Activated T-cell treated with anti-CD3 and anti-CD28 coated beads for 24 hours (primary cell): ENCODE measurements at places on chromosomes 3 and 15.
A peak's percentile ranks its signal among the peaks of the same experiment; 100 is the strongest.

DNA sequence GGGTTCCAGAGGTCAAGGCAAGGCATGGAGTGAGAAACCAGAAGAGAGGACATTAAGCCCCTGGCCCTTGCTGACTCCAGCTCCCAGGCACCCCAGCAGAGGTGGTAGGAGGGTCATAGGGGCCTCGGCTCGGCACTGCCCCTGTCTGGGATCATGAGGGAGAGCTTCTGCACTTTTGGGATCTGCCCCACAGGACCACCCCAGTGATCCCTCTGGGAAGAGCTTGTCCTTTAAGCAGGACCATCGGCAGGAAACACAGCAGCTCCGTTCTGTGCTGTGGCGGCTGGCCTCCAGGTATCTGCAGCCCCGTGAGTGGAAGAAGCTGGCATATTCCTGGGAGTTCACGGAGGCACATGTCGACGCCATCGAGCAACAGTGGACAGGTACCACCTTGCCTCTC lies 35.5 kb downstream of the ANKDD1A start:
- no peak for DNase-seq

GRCh38 chr3:30186741-30187219 lies 419.6 kb upstream of the TGFBR2 start:
- DNase-seq = no peak

GRCh38 chr3:138625707-138626365 lies 17.3 kb downstream of the FAIM start:
- no peak for DNase-seq

DNA sequence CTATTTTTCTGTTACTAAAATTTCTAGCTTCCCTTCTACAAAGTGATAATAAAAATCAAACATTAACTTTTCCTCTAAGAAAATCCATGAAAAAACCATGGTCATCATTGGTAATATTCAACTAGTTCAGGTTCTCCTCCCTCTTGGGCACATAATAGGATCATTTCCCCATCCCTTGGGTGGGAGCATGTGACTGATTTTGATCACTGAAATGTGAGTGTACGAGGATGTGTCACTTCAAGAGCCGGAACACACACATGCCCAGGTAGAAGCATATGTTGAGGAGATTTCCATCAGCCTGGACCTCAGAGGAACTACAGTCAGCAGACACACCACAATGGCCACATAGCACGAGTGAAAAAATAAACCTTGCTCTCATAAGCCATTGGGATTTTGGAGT lies 36.1 kb downstream of the AP3S2 start:
- no peak for DNase-seq

DNA sequence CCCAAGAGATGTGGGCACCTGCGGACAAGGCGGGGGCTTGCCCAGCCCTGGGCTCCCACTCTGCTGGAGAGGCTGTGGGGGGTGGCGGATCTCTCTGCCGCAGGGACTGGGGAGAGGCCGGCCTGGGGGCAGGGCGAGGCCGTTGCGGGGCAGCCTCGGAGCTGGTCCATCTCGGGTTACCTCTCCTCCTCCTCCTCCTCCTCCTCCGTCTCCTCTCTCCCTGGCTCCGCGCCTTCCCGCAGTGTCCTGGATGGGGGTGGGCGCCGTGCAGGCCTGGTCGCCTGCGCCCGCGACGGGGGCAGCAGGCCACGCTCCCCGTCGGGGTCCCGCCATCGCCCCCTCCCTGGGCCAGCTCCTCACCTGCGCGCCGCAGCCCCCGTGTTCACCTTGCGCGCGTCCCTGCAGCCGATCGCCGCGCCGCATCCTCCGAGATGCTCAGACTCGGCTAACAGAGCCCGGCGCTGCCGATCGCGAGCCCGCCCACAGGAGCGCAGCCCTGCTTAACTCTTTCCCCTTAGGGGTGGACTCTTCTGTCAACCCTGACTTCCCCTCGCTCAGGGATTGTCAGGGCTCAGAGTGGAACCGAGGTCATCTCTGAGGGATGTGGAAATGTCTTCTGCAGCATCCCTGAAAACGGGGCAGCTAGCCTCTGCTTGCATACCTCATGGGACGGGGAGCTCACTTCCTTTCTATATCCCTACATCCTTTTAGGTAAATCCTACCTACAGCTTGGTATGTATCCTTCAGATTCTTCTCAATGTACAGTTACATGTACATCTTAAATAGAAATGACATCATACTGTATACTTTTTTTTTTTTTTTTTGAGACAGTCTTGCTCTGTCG lies at the start of gene PRRT3:
TSS of gene PRRT3 (minus strand) at position 447 of the 844 bp plus-strand sequence. CDS start 2,293 bp downstream, outside the sequence.
- DNase-seq = peak; percentile 51

- DNase-seq = no peak
Measured at GRCh38 chr15:100252779-100253417, 88.9 kb downstream of the ADAMTS17 start.

- no peak for DNase-seq
Measured at GRCh38 chr3:194237110-194237509, 101.2 kb downstream of the HES1 start.

DNA sequence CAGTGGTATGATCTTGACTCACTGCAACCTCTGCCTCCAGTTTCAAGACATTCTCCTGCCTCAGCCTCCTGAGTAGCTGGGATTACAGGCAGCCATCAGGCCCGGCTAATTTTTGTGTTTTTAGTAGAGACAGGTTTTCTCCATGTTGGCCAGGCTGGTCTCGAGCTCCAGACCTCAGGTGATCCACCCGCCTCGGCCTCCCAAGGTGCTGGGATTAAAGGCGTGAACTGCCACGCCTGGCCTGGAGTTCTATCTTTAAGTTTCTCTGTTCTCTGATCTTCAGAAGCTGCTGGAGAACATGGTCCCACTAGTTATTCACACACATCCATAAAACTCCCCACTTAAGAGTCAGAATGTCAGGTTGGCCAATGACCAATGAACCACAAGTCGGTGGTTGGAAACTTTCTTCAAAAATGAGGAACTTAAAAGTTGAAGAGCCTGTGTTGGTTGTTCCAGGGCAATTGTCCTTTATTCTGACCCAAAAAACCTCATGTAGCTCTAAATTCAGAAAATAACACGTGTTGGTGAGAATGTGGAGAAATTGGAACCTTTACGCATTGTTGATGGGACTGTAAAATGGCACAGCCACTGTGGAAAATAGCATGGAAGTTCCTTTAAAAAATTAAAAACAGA lies 55.9 kb upstream of the PIK3CB start:
- DNase-seq = no peak

- DNase-seq = no peak
Measured at GRCh38 chr3:184619787-184620430, 58.3 kb downstream of the EPHB3 start.

GRCh38 chr3:11558411-11558903 lies 85.3 kb downstream of the VGLL4 start:
- no peak for DNase-seq

- DNase-seq = no peak
Measured at GRCh38 chr3:112446343-112446742, 52.9 kb downstream of the BTLA start.

GRCh38 chr15:24901409-24901808 lies 53.4 kb upstream of the SNRPN start:
- DNase-seq = no peak

DNA sequence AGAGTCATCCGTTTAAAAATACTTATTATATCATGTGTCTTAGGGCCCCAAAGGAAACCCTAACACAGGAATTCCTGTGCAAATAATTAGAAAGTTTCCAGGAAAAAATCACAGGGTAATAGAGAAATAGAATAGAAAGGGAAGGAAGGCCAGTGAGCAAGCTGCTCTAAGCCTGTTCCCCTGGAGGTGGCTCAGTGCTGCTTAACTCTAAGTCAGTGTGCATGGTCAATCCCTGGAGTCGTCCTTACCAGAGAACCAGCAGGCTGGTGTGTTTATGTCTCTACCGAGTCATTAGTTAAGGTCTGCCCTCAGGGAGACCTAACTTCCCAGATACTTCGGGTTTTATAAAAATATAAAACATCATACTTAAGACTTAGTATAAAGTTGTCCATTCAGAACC lies 21.0 kb upstream of the MCF2L2 start:
- no peak for DNase-seq

DNA sequence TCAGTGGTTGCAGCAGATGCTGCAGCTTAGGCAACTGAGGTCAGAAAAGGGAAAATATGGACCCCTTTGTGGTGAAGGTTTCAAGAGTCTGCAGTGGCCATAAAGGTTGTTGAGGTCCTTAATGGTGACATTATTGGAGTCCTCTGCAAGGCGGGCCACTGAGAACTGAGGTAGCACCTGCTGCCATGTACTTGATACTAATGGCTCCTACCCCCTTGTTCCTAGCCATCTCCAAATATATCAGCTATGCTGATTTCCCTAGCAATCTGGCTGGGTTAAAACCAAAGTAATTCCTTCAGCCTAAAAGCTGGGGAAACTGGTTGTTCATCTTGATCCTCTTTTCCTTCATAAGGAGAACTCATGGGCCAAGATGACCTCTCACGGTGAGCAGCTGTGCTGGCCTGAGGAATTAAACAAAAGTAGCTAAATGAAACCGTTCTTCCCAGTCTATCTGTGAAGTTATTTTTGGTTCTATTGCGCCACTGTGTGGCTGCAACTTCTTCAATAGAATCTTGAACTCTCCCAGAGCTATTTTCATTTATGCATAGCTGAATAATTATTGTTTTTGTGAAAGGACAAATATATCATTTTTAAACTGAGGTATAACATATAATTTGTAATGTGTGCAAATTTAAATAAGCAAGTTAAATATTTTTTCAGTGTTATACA lies 76.1 kb upstream of the PLSCR4 start:
- no peak for DNase-seq

- DNase-seq = no peak
Measured at GRCh38 chr3:4674216-4674615, 181.1 kb downstream of the ITPR1 start.

- DNase-seq = no peak
Measured at GRCh38 chr3:8713901-8714759, 19.5 kb upstream of the CAV3 start.

DNA sequence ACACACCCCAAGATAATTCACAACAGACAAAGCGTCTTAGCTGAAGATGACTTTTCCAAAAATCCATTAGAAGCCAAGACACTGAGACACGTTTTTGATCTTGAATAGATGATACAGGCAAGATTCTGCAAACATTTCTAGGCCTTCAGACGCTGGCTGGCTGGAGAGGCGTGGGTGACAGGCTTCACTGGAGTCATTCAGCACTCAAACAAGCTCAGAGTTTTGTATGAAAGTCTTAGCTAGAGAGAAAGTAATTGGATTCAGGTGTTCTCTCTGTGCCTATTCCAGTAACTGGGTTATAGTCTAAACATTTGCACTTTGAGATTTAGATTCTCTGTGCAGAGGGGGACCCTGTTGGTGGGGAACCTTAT lies 147.7 kb upstream of the BHLHE40 start:
- DNase-seq = no peak

DNA sequence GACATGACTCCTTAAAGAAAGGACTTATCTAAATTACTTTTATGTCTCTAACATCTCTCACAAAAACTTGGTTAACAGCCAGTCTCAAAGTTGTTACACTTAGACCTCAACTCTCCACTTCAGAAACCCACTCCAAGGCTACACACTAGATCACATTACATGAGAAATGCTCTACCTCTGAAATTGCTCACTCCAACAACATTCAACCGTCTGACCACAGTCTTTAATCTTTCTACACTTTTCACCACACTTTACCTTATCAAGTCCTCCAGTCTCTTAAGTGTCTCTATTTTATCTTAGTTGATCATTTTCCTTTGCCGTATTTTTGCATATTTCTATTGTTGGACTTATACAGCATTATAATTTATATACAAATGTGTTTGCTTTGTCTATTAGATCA lies 5.8 kb downstream of the SLC12A6 start:
- no peak for DNase-seq

DNA sequence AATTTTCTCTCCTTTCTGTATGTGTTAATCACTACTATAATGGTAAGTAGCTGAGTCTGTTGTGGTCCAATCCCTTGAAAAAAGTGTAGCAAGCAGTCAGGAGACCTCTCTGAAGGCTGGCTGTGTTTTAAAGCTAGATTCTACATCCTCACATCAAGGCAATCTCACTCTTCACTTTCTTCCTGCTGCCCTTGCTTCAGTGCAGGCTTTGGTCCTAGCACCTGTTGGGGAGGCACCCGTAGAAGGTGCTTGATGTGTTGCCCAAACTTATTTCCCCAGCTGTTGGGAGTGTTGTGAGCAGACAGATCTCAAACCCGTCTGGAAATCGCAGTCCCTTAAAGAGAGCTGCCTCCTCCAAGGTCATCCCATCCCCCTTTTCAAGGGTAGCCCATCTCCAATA lies 8.6 kb downstream of the FRMD4B start:
- no peak for DNase-seq

- no peak for DNase-seq
Measured at GRCh38 chr3:119642746-119643473, 17.5 kb downstream of the POPDC2 start.

DNA sequence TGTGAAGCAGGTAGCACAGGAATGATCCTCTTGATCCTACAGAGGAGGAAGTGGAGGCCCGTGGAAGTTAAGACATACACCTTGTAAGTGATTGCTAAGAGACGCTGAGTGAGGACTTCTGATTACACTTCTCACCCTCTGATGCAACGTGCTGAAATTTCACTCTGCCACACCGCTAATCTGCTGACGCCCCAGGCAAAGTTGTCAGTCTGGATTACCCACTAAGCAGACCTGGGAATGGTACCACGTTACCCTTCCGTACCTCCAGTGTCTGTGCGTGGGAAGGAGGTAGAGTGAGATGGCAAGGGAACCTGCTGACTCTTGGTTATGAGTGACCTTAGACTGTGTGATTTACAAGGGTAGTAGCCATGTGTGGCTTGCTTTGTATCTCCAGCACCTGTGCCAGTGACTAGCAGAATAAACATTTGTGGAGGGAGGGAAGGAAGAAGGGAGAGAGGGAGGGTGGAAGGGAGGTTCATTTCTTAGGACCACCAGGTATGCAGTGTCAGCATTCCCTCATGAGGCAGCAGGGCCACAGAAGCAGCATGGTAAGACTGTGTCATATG lies 115.0 kb downstream of the ALDH1A2 start:
- no peak for DNase-seq

GRCh38 chr3:52420388-52420787 lies 24.5 kb downstream of the SEMA3G start:
- DNase-seq = no peak

GRCh38 chr3:168197162-168197561 lies 101.4 kb upstream of the GOLIM4 start:
- no peak for DNase-seq

DNA sequence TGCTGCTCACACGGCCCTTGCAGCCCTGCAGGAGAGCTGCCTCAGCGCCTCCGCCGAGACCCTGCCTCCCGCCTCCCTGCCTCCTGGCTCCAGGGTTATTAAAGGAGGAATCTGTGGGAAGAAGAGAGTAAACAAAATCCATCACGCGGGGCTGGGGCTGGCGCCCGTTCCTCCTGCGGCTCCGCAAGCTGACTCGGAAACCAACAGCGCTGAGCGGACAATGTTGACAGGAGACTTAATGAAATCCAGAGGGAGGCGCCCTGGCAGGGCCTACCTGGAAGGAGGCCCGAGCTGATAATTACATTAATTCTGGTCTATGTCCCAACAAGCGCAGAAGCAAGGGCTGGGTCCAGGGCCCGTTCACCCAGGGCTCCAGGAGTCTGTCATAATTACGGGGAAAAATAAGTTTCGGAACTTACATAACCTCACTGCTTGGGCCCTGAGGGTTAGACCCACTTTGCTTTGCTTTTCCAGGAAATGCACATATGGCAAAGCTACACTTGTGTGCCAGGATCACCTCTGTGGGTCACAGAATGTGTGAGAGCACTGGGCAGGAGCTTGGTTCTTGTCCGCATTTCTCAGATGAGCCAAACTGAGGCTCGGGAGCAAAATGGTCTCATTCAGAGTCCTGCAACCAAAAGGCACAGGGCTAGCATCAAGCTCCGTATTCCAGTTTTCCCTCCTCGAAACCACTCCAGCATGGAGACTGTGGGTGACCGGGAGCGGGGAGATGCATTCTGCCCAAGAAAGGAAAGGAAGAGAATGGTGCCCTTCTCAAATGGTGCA lies 43.8 kb upstream of the SLC6A6 start:
- DNase-seq = no peak

GRCh38 chr3:133374708-133375402 lies 25.0 kb upstream of the BFSP2 start:
- no peak for DNase-seq
